Fibroblast of villous mesenchyme (primary cell): ENCODE measurements at places on chromosomes 5 and 9. TPM values are rescaled to one million over a fixed set of nuclear protein-coding genes. Genes with fewer than 3 reads are reported as not detected.

RGS14 gene
- total RNA-seq = 3.5 TPM in 2 replicates

DNA sequence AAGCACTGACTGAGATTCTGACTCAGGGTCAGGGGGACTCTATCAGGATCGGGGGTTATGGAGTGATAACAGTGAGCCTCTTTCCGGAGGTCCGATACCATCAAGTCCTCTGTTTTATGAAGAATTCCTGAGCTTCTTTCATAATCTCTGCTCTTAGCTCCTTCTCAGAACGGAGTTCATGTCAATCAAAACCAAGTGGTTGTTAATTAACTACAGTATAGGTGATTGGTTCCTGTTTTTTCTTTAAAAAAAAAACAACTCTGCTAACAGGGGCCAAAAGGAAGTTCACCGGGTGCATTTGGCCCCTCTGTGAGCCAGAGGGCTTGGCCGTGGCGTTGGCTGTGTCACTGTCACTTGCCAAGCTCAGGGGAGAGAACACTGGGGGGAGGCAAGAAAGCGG, 4.0 kb downstream of the GFI1B start:
- DNase-seq = no peak

- no peak for DNase-seq
These were observed 2.3 kb upstream of the CYFIP2 start for GRCh38 chr5:157263496-157264090.

DNA sequence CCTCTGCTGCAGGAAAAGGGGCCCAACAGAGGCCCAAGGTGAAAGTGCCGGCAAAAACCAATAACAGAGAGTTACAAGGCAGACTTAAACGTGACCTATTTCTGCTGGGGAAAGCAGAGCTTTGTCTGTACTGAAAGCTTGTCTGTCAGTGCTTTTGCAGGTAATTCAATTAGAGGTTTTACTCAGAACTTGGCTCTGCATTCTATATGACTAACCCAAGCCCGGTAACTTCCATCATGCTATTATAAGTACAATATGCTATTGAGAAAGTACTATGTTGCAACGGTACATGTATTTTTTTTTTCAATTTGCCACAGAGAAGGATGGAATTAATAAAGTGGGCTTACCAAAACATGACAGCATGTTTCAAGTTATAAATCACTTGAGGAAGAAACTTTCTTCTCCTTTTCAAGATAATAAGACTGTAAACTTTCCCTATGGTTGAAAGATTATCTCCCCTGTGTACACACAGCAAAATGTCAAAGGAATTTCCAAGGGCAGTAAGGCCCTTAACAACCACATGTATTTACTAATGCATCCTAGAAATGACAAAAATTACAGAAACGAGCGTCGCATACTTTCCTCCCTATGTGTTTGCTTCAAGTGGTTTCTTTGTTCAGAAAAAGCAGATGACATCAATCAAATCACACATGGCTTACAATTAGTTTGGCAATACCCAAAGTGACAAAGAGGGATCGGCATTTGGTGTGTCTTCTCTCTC, 282.4 kb downstream of the EFNA5 start:
- peak; percentile 73 for DNase-seq

DBH gene
- not detected in 2 replicates for total RNA-seq

GRCh38 chr9:125663127-125663526, 43.9 kb downstream of the MAPKAP1 start:
- DNase-seq = peak; percentile 20

ATOSB gene
- 21.2 and 21.3 TPM in 2 replicates for total RNA-seq

DNA sequence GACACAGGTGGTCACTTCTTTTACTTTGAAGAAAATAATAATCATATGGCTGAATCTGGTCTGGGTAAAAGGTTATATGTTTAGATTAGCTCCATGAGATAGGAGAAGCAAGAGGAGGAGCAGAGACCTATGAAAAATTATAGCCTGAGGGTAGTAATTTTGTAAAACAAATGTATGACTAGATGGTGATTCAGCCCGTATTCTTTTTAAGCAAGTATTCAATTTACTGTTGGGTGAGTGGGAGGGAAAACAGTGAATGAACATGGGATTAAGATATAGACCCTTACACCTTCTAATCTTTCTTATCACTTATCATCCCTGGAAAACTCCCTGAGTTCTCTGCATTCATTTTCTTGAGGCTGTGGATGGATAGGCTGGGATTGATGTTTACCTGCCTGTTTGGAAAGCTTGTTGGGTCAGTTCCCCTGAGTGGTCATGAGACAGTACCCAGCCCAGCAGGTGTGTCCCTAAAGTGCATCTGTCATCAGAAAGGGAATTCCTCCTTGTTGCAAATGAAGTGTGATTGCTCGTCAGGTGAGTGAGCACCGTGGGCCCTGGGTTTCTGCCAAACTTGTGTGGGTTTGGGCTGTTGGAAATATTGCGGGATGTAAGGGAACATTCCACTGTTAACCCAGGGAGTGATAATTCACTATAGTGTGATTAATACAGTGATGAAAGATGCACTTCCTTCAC, 101.2 kb upstream of the GDNF start:
- no peak for DNase-seq

LCN1 gene
- total RNA-seq = not detected in 2 replicates

DNA sequence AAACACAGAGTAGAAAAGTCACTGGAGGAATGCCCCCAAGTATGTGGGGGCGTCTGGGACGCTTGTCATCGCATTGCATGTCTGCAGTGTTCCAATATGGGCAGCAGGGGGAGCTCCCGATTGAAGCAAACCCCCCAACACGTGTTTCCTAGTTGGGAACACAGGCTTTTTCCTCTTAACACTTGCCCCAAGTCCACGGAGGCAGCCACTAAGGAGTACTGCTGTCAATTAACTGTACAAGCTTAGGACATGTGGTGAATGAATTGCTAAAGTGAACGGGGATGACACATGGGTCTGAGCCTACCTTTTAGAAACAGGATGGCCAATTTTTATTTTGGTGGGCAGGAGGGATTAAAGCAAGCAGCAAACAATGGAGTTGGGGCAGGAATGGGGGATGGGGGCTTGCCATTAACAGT, 2.2 kb downstream of the GABRB2 start:
- peak; percentile 21 for DNase-seq

- peak; percentile 70 for DNase-seq
These were observed 25.4 kb downstream of the HMHB1 start for GRCh38 chr5:143837306-143837848.

NSD1 gene
- total RNA-seq = 59.3 and 70.0 TPM in 2 replicates

GRCh38 chr5:23740029-23740428, 232.6 kb downstream of the PRDM9 start:
- no peak for DNase-seq

TMEM38B gene
- 11.0 and 20.7 TPM in 2 replicates for total RNA-seq

TEX48 gene
- not detected in 2 replicates for total RNA-seq

ZNF300 gene
- total RNA-seq = 5.2 and 6.9 TPM in 2 replicates

C8G gene
- 0.86 TPM in 1 of 2 replicates, not detected in the other for total RNA-seq

PIP5K1B gene
- total RNA-seq = under 0.01 TPM in 2 replicates

DNA sequence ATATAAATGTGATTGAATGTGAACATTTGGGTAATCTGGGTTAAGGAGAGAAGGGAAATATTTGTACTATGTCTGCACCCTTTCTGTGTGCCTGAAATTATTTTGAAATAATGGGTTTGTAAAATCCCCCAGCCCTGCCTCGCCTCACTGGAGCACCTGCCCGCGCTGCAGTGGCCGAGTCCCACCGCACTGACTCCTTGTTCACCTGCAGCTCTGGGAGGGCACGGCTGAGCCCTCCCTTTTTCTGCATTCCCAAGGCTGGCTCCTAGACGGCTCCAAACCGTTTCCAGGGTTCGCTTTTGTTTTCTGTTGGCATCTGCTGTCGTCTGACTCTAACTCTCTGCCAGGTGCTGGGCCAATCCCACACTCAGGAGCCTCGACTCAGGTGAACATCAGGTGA, 17.6 kb upstream of the PPP1R26 start:
- DNase-seq = no peak

OR1Q1 gene
- not detected in 2 replicates for total RNA-seq

GRAMD2B gene
- 61.8 and 113 TPM in 2 replicates for total RNA-seq
